ENCODE measurements at places on chromosomes 2 and 18.

- DNase-seq, result no peak
Measured at GRCh38 chr18:2513616-2514015, 57.7 kb downstream of the METTL4 start.

DNA sequence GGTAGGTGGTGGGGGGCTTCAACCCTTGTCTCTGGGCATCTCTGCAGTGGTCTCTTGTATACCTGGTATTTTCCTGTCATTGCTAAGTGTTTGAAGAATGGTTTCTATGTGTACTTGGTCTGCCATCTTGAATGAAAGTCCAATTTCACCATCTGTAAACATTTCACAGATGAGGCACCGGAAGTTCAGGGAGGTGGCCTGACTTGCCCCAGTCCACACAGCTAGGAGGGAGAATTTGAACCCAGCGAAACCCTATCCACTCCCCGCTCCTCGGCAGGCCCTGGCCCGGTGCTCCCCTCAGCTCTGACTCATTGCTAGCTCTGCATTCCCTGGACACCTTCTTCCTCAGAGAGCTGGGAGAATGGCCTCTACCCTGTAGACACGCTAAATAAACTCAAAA, 30.5 kb downstream of the ZAP70 start:
- DNase-seq, result no peak

- no peak for DNase-seq
Measured at GRCh38 chr2:134301099-134301927, 47.4 kb downstream of the MGAT5 start.

DNA sequence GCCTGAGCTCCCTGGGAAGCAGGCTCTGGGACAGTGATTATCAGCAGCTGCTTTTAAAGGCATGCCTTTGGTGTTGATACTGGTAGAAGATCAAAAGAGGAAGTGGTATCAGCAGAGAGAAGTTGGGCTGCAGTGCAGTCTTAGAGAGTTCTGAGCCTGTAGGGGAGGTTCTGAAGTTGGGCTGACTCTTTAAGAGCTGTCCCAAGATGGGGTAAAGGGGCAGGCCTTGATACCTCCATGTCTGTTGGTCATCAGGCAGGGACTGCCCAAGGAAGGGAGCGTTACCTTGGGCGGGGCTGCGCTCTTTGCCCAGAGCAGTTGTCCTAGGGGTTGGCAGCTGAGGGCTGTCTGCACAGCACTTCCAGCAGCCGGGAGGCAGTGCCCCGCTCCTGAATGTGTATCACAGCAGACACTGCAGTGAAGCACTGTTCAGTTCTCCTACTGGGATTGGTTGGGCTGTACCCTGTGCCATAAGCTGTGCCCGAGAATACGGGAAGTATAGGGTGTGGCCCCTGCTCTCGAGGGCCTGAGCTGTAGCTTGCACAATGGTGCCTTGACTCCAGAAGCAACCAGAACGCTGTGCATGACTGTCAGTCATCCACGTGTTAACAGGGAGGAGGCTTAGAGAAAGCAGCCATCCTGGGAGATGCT, 177.0 kb downstream of the CTIF start:
- no peak for DNase-seq

- DNase-seq, result no peak
Measured at GRCh38 chr2:185618625-185619024, 120.0 kb upstream of the FSIP2 start.

GRCh38 chr2:189261431-189261841, 81.9 kb upstream of the COL5A2 start:
- DNase-seq, result no peak

DNA sequence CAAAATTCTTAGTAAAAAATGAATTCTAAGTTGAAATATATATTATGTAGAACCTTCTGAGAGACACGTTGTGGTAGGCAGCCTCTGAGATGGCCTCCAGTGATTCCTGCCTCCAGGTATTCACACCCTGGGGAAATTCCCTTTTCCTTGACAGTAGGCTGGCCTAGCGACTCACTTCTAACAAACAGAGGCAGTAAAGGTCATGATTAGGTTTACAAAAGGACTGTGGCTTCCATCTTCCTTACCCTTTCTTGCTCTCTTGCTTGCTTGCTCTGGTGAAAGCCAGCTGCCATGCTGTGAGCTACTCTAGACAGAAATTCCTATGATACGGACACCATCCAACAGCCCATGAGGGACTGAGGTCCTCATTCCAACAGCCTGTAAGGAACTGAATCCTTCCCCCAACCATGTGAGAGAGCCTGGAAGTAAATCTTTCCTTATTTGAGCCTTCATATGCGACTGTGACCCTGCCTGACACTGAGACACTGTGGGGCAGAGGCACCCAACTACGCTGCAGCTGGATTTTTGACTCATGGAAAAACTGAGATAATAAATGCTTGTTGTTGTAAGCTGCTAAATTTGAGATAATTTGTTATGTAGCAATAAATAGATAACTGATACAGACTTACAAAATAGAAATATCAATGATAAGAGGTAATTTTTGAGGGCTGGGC, 32.7 kb upstream of the SERTAD2 start:
- DNase-seq, result no peak

DNA sequence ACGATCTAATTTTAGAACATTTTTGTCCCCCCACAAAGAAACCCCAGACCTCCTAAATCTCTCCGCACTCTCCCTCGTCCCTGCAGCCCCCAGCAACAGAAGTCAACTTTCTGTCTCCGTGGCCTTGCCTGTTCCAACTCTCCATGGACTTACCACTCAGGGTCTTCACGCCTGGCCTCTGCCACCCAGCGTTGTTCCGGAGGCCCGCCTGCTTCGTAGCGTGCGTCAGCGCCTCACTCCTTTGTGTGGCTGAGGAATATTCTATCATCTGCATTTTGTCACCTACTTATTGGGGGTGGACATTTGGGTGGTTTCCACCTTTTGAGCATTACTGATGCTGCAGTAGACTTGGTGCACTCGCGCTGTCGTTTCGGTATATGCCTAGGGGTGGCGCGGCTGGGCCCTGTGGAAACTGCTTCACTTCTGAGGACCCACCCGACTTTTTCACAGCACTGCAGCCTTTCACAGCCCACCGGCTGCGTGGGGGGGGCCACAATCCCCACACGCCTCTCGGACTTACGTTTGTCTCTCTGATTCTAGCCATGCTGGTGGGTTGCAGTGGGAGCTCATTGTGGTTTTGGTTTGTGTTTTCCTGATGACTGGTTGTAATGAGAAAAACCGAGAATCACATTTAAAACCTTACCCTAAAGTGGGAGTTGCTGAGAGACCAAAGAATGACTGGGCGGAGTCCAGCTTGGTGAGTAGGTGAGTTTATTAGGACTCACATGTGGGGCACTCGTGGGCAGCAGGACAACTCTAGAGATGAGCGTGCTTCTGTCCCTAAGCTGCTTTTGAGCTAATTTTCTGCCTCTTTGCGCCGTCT, 1.4 kb upstream of the HSBP1L1 start:
- DNase-seq, result no peak

DNA sequence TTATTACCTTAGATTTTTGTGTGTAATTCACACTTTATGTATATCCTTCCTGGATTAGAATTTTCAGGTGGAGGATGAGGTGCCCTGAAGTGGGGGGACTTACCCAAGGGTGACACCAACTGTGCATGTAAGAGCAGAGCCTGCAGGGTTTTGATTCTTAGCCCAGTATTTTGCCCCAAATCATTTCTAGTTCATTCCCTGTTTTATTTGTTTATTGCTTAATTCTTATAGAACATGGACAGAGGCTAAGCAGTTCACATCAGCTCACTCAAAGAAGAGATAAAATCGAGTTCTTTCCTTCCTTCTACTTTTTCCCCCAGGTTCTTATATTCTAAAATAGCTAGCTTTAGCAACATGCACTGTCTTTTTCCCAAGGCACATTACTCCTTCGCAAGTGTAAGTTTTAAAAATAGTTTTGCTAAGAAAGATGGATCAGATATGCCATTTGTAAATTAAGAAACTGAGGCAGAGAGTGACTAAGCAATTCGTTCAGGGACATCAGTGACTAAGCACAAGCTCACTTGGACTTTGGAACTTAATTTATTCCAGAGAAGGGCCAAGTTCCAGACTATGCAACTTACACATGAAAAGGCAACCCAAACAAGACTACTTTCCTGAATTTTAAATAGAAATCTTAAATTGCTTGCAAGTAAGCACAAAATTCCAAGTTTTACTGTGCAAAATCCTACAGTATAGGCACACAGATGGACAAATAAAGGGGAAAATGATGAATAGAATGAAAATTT, 427.9 kb upstream of the POU3F3 start:
- DNase-seq, result no peak

DNA sequence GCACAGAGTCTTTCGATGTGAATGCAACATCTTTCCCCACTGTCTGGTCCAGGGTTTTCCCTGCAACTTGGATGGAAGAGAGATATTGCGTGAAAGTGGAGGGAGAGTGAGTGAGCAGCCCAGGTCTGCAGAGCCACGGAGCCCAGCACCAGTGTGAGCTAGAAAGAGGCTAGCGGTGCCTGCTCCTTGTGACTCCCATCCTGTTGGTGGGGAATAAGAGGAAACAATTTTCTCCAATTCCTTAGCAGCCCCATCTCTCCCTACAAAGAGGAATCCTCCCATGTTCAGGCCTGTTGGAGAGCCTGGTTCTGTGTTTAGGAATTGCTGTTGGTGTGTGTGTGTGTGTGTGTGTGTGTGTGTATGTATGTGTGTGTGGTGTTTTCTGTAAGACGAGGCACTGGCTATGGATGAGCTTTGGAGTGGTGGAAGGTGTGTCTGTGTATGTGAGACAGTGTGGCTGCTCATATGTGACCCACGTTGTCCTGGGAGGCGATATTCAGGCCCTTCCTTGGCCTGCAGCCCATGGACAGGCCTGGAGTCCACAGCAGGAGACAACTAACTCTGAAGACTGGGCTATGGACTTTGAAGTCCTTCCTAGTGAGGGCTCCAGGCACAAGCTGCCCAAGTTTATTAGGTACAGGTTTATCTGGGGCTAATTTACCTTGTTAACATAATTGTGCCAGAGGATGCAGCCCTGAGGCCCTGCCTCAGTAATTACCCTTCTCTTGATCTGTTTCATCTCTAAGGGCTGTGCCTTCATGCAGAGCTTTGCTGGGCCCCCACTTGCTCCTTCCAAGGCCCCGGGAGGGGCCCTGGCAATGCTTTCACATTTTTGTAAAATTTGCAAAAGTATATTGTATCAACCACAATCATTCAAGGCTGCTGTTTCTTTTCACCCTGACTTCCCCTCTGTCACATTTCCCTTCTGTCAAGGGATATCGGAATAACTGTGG, 88.6 kb upstream of the HAAO start:
- no peak for DNase-seq

DNA sequence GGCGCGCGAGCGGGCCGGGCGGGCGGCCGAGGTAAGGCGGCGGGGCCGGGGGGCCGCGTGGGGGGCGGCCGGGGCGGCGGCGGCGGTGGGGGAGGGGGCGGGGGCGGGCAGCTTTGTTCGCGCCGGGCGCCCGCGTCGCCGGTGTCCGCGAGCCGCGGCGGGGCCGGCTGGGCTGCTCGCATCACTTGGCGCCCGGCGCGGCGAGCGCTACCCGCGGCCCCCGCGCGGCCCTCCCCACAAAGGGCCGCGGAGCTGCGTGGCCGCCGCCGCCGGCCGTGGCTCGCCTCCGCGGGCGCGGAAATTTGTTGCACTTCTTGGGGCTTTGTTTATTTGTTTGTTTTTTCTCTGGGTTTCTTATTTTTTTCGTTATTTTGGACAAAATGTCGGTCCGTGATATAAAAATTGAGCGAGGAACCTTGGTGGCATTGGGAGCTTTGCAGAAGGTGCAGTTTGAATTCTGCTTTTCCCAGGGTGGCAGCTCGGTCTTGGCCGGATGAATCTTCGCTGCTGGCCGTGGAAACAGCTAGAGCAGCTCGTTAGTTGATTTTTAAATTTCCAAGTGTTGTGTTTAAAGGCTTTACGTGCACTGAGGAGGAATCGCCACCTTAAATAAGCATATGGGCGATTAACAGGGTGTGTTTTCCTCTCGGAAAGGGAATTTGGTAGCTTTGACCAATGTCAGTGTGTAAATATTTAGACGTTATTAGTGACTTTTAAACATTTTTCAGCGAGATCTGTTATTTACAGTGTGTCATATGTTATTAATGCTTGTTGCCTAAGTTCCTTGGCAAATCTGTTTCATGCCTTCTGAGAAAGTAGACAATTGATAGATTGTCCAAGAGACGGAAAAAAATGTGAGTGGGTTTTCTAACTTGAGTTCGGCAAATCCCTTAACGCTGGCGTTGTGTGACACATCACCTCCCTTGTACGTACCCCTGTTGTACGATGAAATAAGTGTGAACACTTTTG, 822 bp downstream of the UBE2E3 start:
- no peak for DNase-seq

- no peak for DNase-seq
Measured at GRCh38 chr2:101622210-101623030, 75.1 kb upstream of the MAP4K4 start.

GRCh38 chr2:57598551-57598950, 448.1 kb upstream of the VRK2 start:
- DNase-seq, result no peak

- DNase-seq, result peak; percentile 55
Measured at GRCh38 chr2:37324786-37325624, at the start of gene PRKD3. Gene PRKD3, minus strand, starts transcription at chr2:37324833. Its CDS starts 8,309 bp downstream, at chr2:37316524.

- DNase-seq, result no peak
Measured at GRCh38 chr2:135662088-135662487, 79.6 kb upstream of the UBXN4 start.

- DNase-seq, result no peak
Measured at GRCh38 chr2:202104286-202104870, 31.3 kb downstream of the KIAA2012 start.

- DNase-seq, result peak; percentile 100
Measured at GRCh38 chr2:231707927-231708772, at the start of gene PTMA. Gene PTMA, plus strand, starts transcription at chr2:231708525. Its CDS starts 182 bp downstream, at chr2:231708707.

DNA sequence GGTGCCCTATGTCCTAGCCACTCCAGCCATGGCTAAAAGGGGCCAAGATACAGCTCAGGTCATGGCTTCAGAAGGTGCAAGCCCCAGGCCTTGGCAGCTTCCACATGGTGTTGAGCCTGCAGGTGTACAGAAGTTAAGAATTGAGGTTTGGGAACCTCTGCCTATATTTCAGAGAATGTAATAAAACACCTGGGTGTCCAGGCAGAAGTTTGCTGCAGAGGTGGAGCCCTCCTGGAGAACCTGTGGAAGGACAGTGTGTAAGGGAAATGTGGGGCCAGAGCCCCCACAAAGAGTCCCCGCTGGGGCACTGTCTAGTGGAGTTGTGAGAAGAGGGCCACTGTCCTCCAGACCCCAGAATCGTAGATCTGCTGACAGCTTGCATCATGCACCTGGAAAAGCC, 74.1 kb downstream of the SMIM21 start:
- no peak for DNase-seq

GRCh38 chr18:67143028-67143427, 373.5 kb downstream of the DSEL start:
- no peak for DNase-seq

DNA sequence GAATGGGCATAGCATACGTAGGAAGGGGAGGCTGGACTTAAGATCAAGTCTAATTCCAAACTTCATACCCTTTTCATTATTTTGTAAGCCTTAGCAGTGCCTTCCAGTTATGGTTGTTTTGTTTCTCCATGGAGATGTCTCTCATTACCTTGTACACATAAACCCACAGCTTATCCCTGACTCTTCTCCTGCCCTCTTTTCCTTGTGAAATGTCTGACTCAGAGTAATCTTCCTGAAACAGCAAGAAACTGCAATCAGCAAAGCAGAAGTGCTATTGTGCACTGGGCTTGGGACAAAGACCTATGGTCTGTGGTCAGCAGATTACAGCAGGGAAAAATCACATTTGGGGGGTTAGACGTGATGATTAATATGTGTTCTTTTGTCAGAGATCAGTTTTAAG, 176.7 kb downstream of the IKZF2 start:
- no peak for DNase-seq

- no peak for DNase-seq
Measured at GRCh38 chr2:130864830-130865800, 28.4 kb downstream of the ARHGEF4 start.

- DNase-seq, result no peak
Measured at GRCh38 chr2:168044176-168044575, 203.2 kb downstream of the STK39 start.

GRCh38 chr18:4068552-4069158, 386.5 kb downstream of the DLGAP1 start:
- DNase-seq, result no peak

Data from stimulated activated CD4-positive, alpha-beta T cell treated with anti-CD3 and anti-CD28 coated beads, Interleukin-15, amount 100 ng/mL, for 1 hour (primary cell).